NCI-H1436 (cell line): ENCODE measurements at places on chromosomes 5 and 9.
A peak's percentile ranks its signal among the peaks of the same experiment; 100 is the strongest.

- DNase-seq, result no peak
These were observed 1078.8 kb downstream of the TAF11L14 start for GRCh38 chr5:18712936-18713485.

- peak; percentile 11 for DNase-seq
These were observed 15.0 kb downstream of the HMHB1 start for GRCh38 chr5:143826951-143827444.

DNA sequence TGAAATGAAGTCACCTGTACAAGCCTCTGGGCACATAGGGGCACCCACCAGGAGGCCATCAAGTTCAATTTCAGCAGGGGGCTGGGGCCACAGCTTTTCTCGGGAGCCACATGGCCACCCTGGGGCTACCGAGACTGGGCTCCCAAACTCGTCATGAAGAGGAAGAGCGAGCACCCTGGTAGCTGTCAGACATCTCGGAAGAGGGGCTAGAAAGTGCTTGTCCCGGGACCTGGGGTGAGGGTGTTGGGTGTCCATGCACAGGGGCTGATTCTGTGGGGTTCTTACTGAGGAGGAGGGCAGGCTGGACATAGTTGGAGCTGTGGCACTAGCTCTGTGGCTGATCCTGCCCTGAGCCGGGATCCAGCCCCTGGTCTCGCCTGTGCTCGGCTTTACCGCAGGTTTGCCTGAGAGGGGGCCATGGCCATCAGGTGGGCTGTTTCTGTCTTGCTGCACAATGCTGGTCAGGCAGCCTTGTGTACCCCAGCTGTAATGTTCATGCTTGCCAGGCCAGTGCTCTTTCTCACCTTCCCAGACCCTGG lies 70.3 kb downstream of the PHF2 start:
- no peak for DNase-seq

DNA sequence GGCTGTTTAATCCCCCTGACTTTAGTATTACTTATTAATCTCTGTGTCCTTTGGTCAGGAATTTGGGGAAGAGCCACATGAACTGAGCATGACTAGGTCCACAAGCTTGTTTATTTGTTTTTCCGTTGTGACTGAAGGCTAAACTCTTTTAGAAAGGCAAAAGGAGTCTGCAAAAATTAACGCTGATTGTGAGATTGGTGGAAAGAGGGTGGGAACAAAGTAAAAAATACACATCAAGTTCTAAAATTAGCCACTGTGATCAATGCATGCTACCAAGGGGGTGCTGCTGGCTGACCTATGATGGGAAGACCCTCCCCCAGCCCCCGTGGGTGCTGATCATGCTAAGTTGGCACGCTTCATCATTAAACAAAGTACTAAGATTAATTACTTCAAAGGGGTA lies 356.8 kb downstream of the ADGRV1 start:
- DNase-seq, result no peak

DNA sequence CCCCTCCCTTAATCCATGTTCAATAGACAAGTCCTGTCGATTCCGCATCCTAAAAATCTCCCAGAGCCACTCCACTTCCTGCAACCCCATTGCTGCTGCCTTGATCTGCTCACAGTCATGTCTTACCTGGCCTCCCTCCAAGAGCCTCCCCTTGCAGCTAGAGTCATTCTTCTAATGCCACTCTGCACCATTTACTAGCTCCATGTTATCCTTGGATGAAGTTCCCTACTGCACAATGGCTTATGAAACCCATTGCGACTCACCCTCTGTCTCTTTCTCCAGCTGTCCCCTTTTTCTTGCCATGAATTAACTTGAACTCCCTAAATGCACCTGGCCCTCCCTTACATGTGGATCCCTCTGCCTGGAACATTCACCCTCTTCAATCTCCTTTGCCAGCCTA lies 39.5 kb downstream of the MEGF10 start:
- DNase-seq, result no peak

GRCh38 chr5:62340979-62341378 lies 35.0 kb downstream of the KIF2A start:
- DNase-seq, result no peak

GRCh38 chr5:106875591-106876297 lies 795.0 kb downstream of the EFNA5 start:
- no peak for DNase-seq

DNA sequence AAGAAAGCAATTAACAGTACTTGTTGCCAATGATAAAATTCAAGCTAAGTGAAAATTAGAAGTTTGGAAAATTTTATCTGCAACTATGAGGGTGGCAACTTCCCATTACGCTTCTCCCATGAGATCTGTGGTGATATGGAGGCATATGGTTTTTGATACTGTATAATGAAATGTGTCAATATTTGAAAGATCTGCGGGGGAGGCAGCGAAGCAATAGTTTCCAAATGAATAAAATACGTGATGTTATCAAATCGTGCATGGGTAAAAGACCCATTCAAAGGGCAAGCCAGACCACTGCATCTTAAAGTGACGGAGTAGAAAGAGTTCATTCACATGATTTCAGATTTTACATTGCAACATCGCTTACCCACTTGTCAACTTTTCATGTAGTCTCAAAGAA lies 20.9 kb upstream of the BOD1 start:
- no peak for DNase-seq

DNA sequence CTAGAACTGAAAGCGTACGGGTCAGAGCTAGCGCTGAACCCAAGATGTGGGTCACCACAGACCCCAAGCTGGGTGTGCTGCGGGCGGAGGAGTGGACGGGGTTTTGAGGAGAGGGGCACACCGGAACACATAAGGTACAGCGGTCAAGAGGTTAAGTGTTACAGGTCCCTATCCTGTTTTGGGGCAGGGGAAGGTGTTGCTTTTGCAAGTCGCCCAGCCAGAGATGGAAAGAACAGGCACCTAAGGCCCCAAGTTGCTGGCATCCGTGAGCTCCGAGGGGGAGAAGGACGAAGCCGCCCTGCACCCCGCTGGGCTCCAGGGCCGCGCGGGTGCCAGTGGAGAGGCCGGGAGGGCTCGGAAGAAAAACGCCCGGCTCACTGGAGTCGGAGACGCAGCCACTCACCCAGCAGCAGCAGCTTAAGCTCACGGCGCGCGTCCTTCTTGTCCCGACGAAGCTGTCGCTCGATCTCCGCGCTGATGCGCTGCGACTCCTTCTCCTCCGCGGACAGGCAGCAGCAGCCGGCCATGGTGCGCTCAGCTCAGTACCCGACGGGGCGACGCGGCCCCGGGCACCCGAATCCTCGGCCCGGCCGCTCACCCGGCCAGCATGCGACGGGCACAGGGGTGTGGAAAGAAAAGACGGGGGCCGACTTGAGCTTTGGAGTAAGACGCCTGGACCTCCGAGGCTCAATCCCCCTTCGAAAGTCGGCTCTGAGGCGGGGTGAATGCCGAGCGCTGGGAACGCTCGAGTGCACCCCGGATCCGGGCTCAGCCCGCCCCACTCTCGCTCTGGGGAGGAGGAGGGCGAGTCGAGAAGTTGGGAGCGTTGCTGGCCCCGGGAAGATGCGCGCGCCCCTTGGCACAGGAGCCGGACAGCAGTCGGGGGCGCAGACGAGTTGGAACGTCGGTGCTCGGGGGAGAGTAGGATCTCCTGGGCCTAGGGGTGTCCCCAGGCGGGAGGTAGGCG lies 572 bp downstream of the GNA14 start:
- DNase-seq, result no peak

- DNase-seq, result no peak
These were observed 15.6 kb downstream of the PTGS1 start for GRCh38 chr9:122386311-122386872.

DNA sequence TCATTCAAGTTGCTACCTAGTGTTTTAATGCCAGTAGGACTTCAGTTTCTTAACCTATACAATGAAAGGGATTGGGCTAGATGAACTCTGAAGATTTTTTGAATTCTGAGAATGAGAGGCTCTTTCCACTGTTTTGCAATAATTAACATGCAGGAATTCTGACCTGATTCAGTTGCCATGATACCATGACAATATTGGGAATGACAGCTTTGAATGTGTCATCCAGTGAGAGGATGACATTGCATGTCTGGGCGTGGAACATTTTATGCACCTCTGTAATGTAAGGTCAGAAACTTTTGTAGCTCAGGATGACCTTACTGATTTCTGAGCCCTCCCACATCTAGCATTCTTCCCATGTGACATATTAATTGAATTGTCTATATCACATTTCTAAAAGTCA lies 30.6 kb upstream of the SPINK5 start:
- DNase-seq, result no peak

GRCh38 chr5:176371621-176372539 lies 6.6 kb downstream of the ARL10 start:
- DNase-seq, result no peak

GRCh38 chr9:133368249-133368881 lies 7.5 kb downstream of the SURF4 start:
- no peak for DNase-seq

GRCh38 chr9:91361291-91362050 lies at the start of gene AUH:
TSS of gene AUH (minus strand) at chr9:91361918. CDS start at chr9:91361889, 29 bp downstream.
- peak; percentile 65 for DNase-seq

DNA sequence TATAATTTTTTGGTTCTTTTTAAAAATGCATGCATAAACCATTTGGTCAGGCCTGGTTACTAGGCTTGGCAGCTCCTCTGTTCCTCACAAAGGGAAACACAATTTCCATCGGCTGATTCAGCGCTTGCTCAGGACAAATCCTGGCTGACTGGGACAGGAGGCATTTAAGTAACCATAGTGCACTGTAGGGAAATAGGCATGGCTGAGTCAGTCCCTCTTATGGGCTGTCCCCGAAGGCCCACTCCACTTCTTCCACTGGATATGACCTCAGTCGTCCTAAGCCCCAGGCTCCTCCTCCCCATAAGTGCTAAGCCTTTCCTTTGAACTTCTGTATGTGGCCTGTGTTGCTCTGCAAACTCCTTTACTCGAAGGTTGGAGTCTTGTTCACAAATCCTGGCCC lies 71.2 kb upstream of the GLIS3 start:
- DNase-seq, result no peak

DNA sequence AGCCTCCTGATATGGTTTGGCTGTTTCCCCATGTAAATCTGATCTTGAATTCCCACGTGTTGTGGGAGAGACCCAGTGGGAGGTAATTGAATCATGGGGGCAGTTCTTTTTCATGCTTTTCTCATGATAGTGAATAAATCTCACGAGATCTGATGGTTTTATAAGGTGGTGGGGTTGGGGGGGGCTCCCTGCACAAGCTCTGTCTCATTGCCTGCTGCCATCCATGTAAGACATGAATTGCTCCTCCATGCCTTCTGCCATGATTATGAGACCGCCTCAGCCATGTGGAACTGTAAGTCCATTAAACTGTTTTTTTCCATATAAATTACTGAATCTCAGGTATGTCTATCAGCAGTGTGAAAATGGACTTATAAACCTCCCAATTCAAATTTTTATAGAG lies 12.8 kb downstream of the XRCC4 start:
- no peak for DNase-seq

DNA sequence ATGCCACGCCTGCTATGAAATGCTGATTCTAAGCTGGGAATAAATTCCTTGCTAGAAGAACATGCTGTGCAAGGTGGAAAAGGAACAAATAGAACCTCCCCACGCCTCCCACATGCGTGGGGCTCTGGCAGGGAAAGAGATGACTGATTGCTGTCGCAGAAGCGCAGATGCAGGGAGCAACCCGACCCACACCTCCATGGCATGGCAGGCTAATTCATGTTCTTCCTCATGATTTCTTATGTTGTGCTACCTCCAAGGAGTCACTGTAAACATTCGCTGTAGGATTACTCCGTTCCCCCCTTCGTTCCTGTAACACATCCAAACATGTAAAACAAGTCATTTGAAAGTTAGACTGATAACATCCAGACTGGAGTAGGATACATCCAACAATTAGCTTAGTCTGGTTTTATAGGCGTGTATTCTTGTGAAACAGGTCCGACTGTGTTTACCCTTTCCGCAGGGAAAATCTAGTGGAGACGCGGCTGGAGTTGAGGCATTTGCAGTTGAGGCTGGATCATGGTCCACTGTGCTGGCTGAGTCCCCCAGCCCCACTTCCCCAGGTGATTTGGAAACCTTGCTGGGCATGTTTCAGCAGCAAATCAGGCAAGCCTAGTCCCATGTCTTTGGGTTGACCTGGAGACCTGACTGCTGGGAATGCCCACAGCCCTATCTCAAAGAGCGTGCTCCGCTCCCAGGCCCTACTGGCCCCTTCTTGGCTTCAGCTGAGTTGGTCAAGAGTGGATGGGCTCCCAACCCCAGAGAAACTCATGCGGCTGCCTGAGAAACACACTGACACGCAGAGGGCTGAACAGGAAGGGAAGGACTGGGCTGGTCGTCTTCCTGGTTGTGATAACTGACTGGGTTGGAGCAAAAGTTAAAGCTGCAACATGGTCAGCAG lies 24.8 kb upstream of the ANKRD33B start:
- no peak for DNase-seq

DNA sequence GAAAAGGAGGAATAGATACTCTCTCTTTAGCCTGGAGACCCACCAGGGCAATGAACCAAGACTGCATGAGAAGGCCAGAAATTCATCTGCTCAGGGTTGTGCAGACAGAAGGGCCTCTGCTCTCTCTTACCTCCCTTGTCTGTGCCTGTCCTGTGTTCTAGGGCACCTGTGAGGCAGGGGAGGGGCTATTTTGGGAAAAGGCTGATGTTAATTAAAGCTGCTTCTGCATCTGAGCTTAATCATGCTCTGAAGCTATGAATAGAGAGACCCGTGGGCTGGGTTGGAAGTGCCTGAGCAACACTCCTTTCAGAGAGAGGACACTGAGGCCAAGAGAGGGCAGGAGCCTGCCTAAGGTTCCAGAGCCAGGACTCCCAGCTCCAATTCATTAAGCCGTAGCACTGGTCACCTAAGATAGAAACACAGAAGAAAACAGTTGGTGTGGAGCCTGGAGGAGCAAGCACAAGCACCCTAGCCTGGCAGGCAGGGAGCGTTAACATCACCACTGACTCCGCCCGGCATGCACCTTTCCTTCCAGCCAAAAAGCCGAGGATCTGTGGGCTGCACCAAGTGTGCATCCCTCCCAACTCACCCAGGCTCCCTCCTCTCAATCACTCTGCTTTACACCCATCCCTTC lies 31.4 kb upstream of the STING1 start:
- no peak for DNase-seq

- DNase-seq, result no peak
These were observed 319.3 kb upstream of the RPS23 start for GRCh38 chr5:82597437-82597836.

GRCh38 chr5:55668356-55668755 lies 43.8 kb downstream of the SLC38A9 start:
- no peak for DNase-seq
